ENCODE measurements at places on chromosomes 11 and 22.
A peak's percentile ranks its signal among the peaks of the same experiment; 100 is the strongest.

DNA sequence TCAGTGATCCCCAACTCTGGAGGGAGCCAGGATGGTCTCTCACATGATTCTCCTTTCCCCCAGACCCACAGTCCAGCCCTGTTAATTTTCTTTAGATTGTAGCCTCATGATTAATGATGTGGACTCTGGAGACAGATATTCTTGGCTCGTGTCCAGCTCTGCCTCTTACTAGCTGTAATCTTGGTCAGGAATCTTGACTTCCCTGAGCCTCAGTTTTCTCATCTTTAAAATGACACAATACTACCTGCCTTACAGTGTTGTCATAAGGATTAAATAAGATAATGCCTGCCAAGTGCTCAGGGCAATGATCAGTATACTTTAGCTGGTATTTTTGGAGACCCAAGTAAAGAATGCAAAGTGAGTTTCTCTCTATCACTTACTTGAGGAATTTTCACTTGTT is 60.0 kb downstream of the SPECC1L start:
- peak; percentile 7 for DNase-seq

GRCh38 chr22:28999919-29000556 is 61.6 kb downstream of the C22orf31 start:
- no peak for DNase-seq

DNA sequence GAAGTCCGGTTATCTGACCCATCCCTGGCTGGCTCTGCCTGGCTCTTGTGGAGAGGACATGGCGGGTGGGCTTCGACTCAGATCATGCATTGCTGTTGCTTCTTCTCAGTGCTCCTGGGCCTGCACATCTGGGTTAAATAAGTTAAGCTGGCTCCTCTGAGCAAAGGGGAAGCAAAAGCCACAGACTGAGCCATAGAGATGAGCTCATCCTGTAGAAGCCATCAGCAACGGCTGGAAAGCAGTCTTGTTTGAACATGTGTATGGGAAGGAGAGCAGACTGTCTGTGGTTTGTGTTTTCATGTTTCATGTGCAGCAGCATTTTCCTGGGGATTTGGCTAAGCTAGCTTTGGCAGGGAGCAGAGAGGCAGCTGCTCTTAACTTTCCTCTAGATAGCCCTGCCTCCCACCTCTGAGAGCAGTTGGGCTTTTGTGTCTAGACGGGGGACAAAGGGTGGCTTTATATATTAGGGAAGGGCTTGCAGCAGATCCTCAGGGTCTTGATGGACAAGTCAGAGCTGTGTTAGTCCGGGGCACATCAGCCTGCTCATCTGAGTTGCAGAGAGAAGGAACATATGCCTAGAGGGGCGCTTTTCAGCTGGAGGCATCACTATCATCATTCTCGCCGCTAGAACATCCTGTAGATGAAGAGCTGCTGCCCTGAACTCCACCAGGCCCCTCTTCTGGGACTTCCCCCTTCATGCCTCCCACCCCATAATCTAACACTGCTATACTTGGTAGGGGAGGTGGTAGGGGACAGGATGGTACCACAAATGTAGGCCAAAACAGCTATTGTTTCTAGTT is 14.9 kb downstream of the DCPS start:
- peak; percentile 19 for DNase-seq

- DNase-seq = no peak
These were observed 28.6 kb downstream of the PPIL2 start for GRCh38 chr22:21694394-21694793.

GRCh38 chr22:43829904-43830851 is 18.1 kb upstream of the EFCAB6 start:
- DNase-seq = no peak

- no peak for DNase-seq
These were observed 51.9 kb downstream of the LDLRAD3 start for GRCh38 chr11:35995681-35996271.

DNA sequence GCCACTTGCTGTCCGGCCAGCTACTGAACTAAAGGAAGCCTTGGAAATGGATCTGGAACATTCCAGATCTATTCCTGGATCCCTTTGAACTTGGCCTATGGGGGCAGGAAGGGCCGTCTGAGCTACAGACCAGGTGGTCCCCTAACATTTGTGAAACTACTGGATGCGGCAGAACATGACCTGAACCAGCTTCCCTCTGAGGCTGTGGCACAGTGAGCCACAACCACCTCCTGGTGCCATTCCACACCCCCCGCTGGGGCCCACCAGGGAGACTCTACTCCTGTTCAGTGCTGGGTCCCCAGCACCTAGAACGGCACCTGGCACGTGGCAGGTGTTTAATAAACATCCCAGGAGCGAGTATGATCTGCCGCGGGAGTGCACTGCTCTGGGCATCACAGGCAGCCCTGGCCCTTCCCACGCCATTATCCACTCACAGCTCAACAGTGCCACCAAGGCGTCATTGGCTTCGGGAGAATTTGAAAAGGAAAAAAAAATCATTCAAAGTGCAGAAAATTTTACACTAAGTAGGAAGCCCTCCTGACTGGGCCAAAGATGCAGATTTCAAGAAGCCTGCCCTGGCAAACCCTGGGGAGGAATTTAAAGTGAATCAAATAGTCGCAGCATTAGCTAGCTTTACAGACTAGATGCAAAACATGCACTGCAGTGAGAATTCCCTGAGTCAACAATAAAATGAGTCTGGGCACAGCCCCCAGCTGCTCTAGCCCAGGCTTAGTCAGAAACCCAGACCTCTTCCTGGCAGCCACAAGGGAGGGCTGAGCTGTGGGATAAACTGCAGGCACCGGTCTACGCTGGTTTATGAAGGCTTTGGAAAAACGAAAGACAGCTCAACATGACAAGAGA is 14.3 kb upstream of the EFCAB6 start:
- peak; percentile 57 for DNase-seq

All from RPMI8226 (cell line).